CD8-positive, alpha-beta memory T cell (primary cell): ENCODE measurements at places on chromosomes 7 and 10.

GRCh38 chr7:3922175-3922635 lies 621.2 kb downstream of the SDK1 start:
- DNase-seq: no peak

DNA sequence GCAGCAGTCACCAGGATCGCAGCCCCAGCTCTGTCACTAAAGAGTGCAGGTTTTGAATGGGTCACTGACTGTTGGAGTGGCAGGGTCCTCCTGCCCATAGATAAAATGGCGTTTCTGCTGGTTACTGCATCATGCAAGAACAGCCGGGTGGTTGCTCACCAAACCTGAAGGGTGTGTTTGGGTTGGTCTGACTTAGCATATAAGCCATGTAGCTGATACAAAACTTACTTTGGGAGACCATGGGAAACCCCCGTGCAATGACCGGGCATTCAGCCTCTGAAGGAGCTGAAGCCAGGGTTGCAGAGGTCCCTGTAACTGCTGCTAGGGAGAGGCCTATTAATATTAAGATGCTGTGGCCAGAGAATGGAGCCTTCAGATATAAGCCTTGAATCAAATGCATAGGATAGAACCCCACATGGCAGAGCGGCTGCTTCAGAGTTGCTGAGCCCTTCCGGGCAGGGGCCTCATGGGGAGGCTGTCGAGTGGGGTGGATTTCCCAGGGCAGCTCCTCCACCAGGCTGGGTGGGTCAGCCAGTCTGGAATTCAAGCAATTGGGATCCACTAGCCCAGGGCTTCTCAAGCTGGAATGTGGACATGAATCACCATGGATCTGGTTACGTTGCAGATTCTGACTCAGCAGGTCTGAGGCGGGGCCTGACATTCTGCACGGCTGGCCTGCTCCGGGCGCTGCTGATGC lies 70.9 kb upstream of the CTBP2 start:
- DNase-seq: no peak

GRCh38 chr7:20698469-20698868 lies 83.0 kb downstream of the ABCB5 start:
- no peak for DNase-seq

GRCh38 chr7:4119848-4120247 lies 562.2 kb upstream of the FOXK1 start:
- DNase-seq: no peak

DNA sequence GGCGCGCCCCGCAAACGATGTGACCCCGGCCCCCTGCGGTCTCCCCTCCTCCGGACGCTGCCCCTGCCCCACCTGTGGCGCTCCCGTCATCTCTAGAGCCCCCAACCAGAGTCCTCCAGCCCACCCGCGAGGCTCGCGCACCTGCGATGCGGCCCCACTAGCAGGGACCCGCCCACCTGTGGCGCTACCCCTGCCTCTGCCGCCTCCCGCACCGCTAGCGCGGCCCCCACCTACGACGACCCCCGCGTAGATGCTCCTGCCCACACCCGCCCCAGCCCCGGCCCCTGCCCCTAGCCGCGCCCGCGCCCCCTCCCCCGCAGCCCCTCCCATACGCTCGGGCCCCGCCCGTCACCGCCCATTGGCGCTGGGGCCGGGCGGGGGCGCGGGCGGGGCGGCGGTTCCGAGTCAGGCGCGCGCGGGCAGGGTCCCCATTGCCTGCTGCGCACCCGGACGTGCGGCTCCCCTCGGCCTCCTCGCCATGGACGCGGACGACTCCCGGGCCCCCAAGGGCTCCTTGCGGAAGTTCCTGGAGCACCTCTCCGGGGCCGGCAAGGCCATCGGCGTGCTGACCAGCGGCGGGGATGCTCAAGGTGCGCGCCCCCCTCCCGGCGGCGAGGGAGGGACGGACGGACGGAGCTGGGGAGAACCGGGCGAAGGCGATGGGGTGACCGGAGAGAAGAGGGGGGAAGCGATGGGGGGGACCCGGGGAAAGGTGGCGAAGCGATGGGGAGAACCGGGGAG lies at the start of gene PFKP:
PFKP (plus strand) TSS at position 431 of the 741 bp plus-strand sequence; CDS start at position 479, 48 bp downstream.
- peak; percentile 53 for DNase-seq

GRCh38 chr7:134458806-134459698 lies at the start of gene AKR1B1:
TSS of gene AKR1B1 (minus strand) at chr7:134459100. CDS start at chr7:134459062, 38 bp downstream.
- DNase-seq: peak; percentile 86

- no peak for DNase-seq
Observed at GRCh38 chr7:117269886-117270285, 53.0 kb downstream of the WNT2 start.

- no peak for DNase-seq
Observed at GRCh38 chr7:12494687-12495024, 75.9 kb upstream of the SCIN start.
